ENCODE measurements at places on chromosomes 4 and X. TPM values are rescaled to one million over a fixed set of nuclear protein-coding genes. Genes with fewer than 3 reads are reported as not detected.

Gene UGT2B11
- not detected for total RNA-seq

Gene GAB3
- 8.0 TPM for total RNA-seq

Gene BRS3
- not detected for total RNA-seq

Gene TRMT44
- total RNA-seq: 13.1 TPM

Gene GLRA3
- total RNA-seq: not detected

Gene NBDY
- 20.2 TPM for total RNA-seq

Gene H2BW2
- total RNA-seq: not detected

Gene FGF13
- 27.4 TPM for total RNA-seq

Gene ABCB7
- total RNA-seq: 21.6 TPM

Gene TMEM255A
- 0.05 TPM for total RNA-seq

Gene C4orf54
- total RNA-seq: 0.53 TPM

Gene PAGE5
- not detected for total RNA-seq

Gene TRIM60
- total RNA-seq: not detected

Gene CRLF2
- total RNA-seq: not detected
